RWPE2 (cell line): ENCODE measurements at places on chromosomes 2 and 18.

- no peak for DNase-seq
Observed at GRCh38 chr18:54127759-54128378, 96.6 kb downstream of the MBD2 start.

GRCh38 chr2:157785866-157786662 lies 90.1 kb downstream of the ACVR1 start:
- no peak for DNase-seq

- no peak for DNase-seq
Observed at GRCh38 chr2:16960579-16960978, 294.9 kb upstream of the CYRIA start.

DNA sequence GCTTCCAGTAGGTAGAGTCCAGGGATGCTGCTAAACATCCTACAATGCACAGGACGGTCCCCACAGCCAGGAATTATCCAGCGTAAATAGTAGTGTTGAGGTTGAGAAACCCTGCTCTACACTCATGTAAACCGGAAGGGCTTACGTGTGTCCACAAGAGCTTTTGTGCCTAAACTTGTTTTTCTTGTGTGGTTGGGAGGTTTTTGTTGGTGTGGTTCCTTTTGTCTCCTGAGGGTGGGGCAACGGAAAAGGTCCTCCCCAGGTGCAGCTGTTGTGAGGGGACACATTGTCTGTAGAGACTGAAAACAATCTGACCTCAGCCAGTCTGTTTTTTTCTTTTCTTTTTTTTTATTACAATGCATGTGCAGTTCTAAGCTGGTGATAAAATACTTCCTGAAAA lies 72.7 kb upstream of the MGAT5 start:
- no peak for DNase-seq

DNA sequence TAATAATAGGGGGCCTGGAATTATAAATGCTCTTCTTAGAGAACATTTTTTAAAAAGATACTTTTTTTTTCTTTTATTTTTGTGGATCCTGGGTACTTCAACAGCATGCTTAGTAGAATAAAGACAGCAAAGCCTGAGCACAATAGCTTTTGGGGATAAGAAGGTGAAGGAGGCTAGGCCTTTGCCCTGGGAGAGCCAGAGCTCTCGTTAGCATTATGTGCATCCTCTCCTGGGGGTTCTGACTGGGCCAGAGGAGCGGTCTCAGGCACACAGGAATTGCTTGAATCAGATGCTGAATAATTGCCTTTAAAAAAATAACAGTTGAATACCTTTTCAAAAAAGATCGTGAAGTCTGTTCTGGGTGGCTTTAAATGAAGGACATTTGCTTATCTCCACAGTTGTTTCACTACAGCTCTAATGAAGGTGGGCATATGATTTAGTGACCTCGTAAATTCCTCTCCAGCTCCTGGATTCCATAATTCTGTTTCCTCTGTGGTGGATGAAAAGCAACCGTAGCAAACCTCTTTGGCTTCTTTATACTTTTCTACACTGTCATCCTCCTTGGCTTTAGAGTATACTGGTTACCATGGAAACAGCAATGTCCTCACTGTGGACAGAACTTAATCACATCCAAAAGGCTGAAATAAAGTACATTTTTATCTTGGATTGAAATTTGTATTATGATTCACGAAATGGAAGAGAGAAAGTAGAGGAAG lies 133.8 kb downstream of the MAIP1 start:
- no peak for DNase-seq

DNA sequence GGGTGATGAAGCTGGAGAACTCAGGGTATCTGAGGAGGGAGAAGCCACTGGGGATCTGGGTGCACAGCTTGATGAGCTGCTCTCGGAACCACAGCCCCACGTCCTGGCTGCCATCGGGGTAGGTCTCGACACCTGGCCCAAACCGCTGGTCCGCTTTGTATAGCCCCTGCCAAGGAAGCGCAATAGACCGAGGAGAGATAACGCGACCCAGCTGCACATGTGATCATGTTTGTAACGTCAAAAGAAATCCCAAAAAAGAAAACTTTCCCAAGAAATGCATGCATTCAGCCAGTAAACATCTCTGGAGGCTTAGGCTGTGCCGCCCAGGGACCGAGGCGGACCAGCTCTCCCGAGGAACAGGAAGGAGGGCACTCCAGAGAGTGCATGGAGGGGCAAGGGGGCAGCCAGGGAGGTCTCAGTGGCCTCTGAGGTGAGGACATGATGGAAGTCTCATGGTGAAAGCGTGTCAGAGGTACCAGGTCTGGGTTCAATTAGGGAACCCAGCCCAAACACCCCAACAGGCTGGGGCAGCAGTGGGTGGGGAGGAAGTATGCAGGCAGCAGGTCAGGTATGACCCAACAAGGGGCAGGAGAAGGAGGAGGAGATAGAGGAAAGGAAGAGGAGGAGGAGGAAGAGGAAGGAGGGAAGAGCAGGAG lies 28.3 kb downstream of the ANKMY1 start:
- no peak for DNase-seq
